ENCODE measurements at places on chromosomes 11 and 22. TPM values are rescaled to one million over a fixed set of nuclear protein-coding genes. Genes with fewer than 3 reads are reported as not detected.

DNA sequence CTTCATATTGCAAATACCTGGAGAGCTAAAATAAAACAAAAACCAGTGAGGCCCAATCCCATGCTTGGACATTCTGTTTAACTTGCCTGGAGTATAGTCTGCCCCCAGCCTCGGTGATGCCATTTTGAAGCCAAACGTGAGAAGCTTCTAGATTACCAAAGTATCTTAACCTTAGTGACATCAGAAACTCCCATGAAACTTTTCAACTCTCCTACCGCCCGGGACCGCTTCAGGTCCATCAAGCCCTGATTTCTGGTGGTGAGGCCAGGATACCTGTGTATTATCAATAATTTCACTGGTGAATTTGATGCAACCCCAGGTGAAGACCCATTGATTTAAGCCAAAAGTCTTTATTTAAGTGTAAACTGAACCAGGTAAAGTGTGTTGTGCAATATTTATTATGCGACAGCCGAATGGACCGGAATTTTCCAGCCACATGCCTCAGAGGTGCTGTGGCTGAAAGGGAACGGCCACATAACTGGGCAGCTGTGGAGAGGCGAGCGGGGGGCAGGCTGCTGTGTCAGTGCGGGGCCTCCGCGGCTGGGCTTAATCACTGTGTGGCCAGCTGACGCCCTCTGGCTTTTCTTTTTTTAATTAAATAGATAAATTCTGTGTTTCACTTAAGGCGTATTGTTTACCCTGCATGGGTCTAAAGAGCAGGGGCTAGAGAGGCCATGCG, 385.5 kb upstream of the B3GAT1 start:
- no peaks in the 10 kb centered on the region for H3K27me3 ChIP-seq
- no peak for DNase-seq
- no peak overlapping the region for H3K27ac ChIP-seq
- H3K4me1 ChIP-seq: no peaks in the 10 kb centered on the region

GRCh38 chr11:57668434-57668782, 494 bp downstream of the ZDHHC5 start:
- peak overlapping the region; percentile 97 for H3K4me3 ChIP-seq
- H3K27ac ChIP-seq: peak overlapping the region; percentile 100
- H3K27me3 ChIP-seq: no peaks in the 10 kb centered on the region
- peak; percentile 91 for DNase-seq

DNA sequence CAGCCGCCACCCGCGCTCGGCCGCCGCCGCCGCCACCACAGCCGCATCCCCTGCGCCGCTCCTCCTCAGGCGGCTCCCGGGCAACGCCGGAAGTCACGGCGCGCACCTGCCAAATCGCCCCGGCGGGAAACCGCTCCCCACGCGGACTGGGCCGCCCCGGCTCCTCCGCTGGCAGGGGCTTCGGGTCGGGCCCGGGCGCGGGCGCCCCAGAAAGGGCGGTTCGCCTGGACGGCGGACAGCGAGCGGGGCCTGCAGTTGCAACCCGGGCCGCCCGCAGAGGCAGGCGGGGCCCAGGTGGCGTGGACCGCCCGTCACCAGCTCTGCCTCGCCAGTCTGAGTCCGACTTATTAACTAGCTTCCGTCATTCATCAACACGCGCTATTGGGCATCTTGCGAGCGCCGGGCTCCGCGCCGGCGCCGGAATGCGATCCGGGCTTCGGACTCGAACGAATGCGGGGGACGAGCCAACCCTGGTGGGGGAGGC, at the start of gene HIRA:
Gene HIRA (minus strand): TSS at position 85 of the 484 bp plus-strand sequence. CDS start 257 bp downstream, outside the sequence.
- H3K36me3 ChIP-seq: peaks cover 18% of the 10 kb centered on the region
- H3K27ac ChIP-seq: peak within 1 kb of the TSS; percentile 99
- peaks cover 23% of the 10 kb centered on the region for H3K4me1 ChIP-seq
- peak within 1 kb of the TSS; percentile 92 for H3K4me3 ChIP-seq
- peak; percentile 94 for DNase-seq
- no peaks in the 10 kb centered on the region for H3K27me3 ChIP-seq

GRCh38 chr11:113255096-113255495, 59.3 kb upstream of the TTC12 start:
- H3K4me3 ChIP-seq: no peak overlapping the region
- peaks cover 6% of the 10 kb centered on the region for H3K27me3 ChIP-seq
- H3K36me3 ChIP-seq: no peaks in the 10 kb centered on the region
- DNase-seq: no peak

DNA sequence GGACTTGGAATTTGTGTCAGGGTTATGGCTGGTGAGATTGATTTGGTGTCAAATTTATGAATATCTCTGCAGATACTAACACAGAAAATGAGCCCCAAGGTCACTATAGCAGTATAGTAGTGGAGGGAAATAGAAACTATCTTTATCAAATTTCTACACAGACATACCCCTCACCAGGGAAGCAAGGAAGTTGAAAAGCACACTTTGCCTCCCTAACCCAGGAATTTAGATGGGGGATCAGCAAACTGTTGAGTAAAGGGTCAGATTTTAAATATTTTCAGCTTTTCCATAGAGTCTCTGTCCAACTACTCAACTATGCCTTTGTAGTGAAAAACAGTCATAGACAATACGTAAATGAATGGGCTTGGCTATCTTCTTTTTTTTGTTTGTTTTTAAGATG, 12.8 kb downstream of the CRKL start:
- H3K4me3 ChIP-seq: no peak overlapping the region
- no peaks in the 10 kb centered on the region for H3K4me1 ChIP-seq
- no peaks in the 10 kb centered on the region for H3K27me3 ChIP-seq
- no peak for DNase-seq
- peaks cover 13% of the 10 kb centered on the region for H3K36me3 ChIP-seq

GRCh38 chr11:134574425-134574824, 162.4 kb upstream of the B3GAT1 start:
- H3K4me3 ChIP-seq: no peak overlapping the region
- no peak for DNase-seq
- no peaks in the 10 kb centered on the region for H3K27me3 ChIP-seq
- H3K27ac ChIP-seq: no peak overlapping the region
- no peaks in the 10 kb centered on the region for H3K4me1 ChIP-seq
- no peaks in the 10 kb centered on the region for H3K36me3 ChIP-seq

The MRGPRF gene
- 41.5 TPM for total RNA-seq
